ENCODE measurements at places on chromosomes 2 and 18. TPM values are rescaled to one million over a fixed set of nuclear protein-coding genes. Genes with fewer than 3 reads are reported as not detected.

SPATA3 gene
- not detected for polyA plus RNA-seq

DNA sequence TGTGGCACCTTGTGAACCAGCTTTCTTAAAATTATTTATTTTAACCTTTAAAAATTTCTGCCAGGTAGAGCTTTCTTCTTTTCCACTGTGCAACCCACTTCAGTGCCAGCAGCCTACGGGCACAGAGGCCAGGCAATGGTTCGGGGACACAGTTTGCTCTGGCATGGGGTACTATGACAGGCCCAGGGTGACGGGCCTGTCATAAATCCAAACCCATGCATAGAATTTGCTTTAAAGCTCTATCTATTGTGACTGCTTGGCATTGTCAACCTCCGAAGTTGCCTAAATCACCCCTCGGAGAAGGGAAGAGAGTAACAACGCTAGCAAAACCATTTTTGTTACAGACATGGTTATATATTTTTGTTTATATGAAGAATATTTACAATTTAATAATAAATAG lies 1.5 kb downstream of the ODC1 start:
- DNase-seq: no peak

GRCh38 chr2:111219285-111219684 lies 98.6 kb downstream of the BCL2L11 start:
- no peak for DNase-seq

RFTN2 gene
- polyA plus RNA-seq: 4.0 TPM

GRCh38 chr2:24832521-24832920 lies 39.3 kb downstream of the CENPO start:
- no peak for DNase-seq

- DNase-seq: no peak
Observed at GRCh38 chr2:63344575-63345284, 243.5 kb downstream of the WDPCP start.

MC4R gene
- polyA plus RNA-seq: 0.08 TPM

VWA3B gene
- polyA plus RNA-seq: 0.11 TPM

DNA sequence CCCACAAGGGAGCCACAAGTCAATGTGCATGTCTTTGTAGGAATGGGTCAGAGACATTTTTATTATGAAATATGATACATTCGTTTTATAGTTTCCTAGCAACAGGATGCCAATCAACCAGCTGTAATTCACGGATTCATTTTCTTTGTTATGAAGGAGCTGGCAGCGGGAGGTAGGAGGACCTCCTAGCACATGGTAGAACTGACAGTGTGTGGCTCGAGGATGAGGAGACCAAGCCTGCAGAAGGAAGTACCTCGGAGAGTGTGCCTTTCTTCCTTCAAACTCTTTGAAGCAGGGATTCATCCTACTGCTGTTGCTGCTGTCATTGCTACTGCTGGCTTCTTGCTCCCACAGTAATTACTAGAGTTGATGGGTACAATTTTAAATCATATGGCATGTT lies 504.8 kb upstream of the KLHL29 start:
- no peak for DNase-seq
